NCI-H2029 (cell line): ENCODE measurements at places on chromosomes 7 and 10.
A peak's percentile ranks its signal among the peaks of the same experiment; 100 is the strongest.

DNA sequence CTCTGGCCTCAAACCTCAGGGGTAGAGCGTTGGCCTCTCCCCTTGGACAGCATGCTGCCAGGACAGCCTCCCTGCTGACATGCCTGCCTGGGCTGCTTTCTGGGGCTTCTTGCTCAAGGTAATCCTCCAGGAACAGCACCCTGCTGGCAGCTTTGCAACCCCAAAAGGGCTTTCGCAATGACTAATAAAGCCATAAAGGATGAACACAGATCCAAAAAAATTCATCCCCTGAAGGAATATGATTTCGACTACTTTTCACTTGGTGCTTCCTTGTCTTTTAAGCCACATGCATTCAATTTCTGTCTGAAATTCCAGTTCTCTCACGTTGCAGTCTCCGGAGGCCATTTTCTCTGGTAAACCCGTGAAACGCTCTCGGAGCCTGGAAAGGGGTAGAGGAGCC is 15.1 kb upstream of the SH3PXD2A start:
- no peak for DNase-seq

- DNase-seq, result no peak
Measured at GRCh38 chr10:93911866-93912265, 18.1 kb downstream of the SLC35G1 start.

- DNase-seq, result no peak
Measured at GRCh38 chr10:22854935-22855421, 72.9 kb upstream of the ARMC3 start.

DNA sequence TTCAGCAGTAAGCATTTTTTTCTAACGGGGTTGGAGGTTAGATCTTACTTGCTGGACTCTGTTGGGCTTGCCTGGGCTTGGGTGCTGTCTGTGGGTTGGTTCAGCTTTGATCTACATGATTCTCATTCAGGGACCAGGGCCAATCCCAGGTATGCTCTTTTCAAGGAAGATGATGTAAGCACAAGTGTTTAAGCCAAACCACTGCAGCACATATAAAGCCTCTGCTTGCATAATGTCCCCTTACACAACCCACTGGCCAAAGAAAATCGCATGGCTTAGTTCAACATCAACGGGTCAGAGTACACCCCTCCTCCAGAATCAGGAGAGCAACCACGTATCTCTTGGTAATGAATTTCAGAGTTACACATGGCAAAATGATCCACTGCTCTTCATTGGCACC is 83.9 kb downstream of the DNAJB9 start:
- no peak for DNase-seq

GRCh38 chr7:131692131-131692960 is 135.9 kb upstream of the PODXL start:
- DNase-seq, result peak; percentile 30

GRCh38 chr10:102752266-102752930 is 8.7 kb downstream of the WBP1L start:
- DNase-seq, result no peak

GRCh38 chr7:118312966-118313365 is 88.5 kb downstream of the ANKRD7 start:
- DNase-seq, result no peak

GRCh38 chr7:8418629-8419245 is 14.7 kb upstream of the NXPH1 start:
- DNase-seq, result peak; percentile 76

GRCh38 chr7:90298145-90299038 is 22.7 kb downstream of the FAM237B start:
- peak; percentile 2 for DNase-seq

DNA sequence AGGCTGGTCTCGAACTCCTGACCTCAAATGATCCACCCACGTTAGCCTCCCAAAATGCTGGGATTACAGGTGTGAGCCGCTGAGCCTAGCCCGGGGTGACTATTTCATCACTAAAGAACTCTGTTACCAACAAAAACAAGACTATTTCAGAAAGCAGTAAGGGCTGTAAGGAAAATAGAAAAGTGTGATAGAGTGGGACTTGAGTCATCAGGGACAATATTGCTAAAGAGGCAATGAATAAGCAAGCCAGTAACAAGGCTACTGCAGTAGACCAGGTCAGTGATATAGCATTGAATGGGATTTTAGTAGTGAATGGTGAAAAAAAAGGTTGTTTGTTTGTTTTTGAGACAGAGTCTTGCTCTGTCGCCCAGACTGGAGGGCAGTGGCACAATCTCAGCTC is 51.7 kb downstream of the SVOPL start:
- no peak for DNase-seq

- DNase-seq, result no peak
Measured at GRCh38 chr7:42567051-42567450, 330.0 kb upstream of the GLI3 start.

GRCh38 chr7:143042790-143043271 is 9.3 kb upstream of the OR6V1 start:
- no peak for DNase-seq
